ENCODE measurements at places on chromosomes 4 and X.
A peak's percentile ranks its signal among the peaks of the same experiment; 100 is the strongest.

DNA sequence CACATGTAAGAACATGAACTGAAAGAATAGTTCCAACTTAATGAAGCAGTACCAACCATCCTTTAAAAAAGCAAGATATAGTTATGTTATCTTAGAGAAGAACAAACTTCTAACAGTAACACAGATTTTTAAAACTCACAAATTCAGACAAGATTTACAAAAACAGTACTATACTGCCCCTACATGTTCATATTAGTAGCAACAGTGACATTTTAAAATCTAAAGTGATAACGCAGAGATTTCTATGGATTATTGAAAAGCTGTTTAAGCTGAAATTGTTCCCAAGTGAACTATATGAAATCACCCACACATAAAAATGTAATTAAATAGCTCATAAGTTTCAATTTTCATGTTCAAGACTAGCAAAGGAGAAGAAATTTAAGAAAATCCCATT, 166.0 kb downstream of the FBXW7 start:
- no peak for DNase-seq

DNA sequence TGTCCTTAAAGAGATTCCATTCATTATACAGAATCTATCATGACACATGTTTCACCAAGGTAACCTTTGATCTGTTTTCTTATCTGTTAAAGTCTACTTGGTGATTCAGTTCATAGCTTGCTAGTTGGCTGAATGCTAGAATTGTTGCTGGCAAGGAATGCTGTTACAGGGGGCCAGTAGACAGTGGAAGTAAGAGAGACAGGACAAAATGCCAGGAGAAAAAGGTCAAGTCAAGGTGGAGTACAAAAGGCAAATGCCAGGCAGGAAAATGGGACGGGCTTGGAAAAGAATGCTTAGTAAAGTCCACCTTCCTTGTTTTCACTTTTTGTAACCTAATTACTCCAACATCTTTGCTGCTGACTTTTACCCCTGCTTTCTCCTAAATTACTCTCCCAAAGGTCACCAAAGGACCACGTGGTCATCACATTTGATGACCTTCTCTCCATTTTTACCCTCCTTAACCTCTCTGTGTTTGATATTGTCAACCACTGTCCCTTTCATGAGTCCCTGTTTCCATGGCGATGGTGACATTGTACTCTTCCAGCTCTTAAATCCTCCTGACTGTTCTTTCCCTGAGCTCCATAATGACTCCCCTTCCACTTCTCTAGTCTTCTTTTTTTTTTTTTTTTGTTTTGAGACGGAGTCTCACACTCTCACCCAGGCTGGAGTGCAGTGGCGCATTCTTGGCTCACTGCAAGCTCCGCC, 24.5 kb upstream of the TAPT1 start:
- peak; percentile 44 for DNase-seq

DNA sequence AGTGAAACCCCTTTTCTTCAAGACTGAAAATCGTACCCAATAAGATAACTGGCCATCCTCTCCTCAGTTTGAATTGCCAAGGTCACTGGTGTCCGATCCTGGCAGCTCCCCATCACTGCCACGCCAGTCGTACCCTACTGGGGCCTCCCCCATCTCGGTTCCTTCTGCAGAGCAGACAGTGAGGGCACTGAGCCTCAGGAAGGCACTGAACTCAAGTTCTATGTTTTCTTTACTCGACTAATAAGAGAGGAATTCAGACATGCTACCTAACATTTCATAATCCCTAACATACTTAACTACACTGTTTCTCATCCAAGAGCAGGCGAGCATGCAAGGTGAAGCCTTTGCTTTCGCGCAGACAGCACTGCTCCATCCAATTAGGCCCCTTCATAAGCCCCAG, 23.4 kb downstream of the ZFYVE28 start:
- peak; percentile 20 for DNase-seq

DNA sequence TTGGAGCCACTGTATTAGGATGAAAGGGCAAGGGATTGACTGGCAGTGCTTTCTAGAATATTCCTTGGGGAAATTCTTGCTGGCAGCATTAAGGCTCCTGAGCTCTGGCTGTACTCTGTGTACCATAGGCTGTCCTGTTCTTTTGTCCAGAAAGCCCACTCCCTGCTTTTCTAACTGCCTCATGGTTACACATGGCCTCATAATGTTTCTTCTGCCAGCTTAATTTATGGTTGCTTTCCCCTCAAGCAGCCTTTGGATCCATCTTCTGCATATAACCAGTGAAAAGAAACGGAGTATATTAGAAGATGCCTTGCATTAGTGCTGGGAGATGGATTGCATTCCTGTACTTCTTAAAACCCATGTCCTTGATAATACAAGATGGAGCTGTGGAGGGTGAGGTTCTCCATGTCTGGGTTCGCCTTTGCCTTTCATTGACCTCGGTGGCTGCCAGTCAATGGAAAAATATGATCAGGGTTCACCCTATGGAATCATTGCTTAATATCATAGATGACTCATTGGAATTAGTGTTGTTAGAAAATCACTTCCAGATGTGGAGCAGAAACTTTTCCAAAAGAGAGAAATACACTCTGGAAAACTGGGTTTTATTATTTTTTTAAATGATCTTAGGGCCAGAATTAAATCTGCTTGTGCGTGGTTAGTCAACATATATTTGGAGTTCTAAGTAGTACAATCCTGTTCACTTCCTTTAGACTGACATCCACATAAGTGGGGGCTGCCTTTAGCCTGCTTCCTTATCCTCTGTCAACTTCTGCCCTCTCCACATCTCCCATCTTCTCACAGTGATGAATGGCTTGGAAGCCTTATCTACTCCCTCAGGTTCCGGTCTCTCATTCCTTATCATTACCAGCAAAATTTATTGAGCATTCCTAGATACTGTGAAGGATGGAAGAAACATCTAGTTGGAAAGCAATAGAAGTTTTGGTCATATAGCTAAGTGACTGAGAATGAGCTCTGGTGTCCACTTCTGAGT, 24.9 kb downstream of the DOCK11 start:
- peak; percentile 89 for DNase-seq

DNA sequence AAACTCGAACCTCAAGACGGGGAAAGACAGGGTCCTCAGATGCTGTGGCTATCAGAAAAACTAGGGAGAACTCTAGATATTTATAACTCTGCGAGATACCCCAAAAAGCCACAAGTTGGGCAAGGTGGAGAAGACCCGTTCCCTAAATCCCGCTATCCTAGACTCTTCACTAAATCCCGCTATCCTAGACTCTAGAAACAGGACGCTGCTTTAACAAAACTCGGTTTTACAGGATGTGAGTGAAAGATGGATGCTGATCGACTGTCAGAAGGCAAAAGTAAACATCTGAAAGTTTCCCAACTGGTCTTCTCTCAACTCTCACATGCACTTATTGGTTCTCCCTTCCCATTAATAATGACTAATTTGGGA, 270 bp downstream of the DNAAF6 start:
- no peak for DNase-seq

DNA sequence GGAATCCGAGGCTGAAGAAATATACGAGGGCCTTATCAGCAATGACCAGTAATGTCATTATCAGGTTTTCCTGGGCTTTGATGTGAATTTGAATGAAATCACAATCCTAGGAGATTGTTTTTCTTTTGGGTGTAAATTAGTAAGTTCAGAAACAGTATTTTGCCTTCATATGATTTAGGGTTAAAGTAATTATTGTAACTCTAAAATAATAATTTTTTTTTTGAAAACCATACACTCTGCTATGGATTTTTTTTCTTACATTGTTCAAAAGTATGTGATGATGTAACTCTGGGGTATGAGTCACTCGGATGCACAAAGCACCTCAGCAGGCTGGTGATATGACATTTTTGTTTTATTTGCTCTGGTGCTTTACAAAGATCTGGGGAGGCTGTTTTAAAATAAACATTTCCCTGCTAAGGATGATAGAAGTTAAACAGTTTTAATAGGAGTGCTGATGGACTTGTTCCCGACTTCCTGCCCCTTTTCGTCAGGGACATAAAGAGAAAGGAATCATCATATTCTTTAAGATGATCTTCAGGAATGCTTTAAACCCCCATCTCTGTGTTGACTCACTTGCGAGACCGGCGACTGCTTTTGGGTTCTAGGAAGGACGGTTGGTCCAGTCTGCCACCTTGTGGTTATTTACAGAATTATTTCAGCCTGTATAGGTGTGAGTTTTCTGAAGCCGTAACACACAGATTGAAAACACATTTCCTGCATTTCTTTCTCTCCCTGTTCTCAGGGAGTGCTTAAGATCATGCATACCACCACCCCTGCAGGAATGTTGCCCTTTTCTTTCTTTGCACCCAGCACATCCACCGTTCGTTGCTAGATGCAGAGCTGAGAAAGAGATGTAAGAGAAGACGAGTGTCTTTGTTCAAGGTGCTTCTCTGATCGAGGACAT, 72.5 kb downstream of the RAPGEF2 start:
- peak; percentile 91 for DNase-seq

- DNase-seq, result peak; percentile 14
Measured at GRCh38 chr4:3322059-3322550, 29.3 kb downstream of the RGS12 start.

GRCh38 chr4:184906480-184907097, 80.8 kb upstream of the ACSL1 start:
- no peak for DNase-seq

DNA sequence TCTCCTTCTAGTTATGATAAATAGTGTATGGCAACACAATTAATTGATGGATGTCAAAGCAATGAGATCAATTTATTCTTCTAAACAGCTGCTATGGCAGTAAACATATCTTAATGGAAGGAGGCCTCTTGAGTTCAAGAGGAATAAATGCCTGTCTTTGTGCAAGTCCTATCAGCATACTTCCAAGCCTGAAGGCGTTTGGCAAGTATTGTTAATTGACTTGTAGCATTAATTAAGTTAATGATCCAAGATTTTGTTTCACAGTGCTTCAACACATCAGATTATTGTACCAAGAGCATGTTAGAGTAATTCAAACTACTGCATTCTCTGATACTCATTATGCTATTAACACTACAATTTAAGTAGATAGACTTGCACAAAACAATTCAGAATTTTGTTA, 144.8 kb downstream of the FAT4 start:
- no peak for DNase-seq

GRCh38 chrX:26376037-26376708, 160.2 kb downstream of the MAGEB5 start:
- no peak for DNase-seq

DNA sequence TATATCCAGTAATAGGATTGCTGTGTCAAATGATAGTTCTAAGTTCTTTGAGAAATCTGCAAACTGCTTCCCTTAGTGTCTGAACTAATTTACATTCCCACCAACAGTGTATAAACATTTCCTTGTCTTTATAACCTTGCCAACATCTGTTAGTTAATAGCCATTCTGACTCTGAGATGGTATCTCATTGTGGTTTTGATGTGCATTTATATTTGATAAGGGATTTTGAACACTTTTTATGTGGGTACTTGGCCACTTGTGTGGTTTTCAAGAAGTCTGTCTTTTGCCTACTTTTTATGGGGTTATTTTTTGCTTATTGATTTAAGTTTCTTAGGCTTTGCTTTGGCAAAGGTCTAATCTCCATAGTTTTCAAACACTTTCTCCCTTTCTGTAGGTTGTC, 189.9 kb upstream of the CXCL13 start:
- no peak for DNase-seq

DNA sequence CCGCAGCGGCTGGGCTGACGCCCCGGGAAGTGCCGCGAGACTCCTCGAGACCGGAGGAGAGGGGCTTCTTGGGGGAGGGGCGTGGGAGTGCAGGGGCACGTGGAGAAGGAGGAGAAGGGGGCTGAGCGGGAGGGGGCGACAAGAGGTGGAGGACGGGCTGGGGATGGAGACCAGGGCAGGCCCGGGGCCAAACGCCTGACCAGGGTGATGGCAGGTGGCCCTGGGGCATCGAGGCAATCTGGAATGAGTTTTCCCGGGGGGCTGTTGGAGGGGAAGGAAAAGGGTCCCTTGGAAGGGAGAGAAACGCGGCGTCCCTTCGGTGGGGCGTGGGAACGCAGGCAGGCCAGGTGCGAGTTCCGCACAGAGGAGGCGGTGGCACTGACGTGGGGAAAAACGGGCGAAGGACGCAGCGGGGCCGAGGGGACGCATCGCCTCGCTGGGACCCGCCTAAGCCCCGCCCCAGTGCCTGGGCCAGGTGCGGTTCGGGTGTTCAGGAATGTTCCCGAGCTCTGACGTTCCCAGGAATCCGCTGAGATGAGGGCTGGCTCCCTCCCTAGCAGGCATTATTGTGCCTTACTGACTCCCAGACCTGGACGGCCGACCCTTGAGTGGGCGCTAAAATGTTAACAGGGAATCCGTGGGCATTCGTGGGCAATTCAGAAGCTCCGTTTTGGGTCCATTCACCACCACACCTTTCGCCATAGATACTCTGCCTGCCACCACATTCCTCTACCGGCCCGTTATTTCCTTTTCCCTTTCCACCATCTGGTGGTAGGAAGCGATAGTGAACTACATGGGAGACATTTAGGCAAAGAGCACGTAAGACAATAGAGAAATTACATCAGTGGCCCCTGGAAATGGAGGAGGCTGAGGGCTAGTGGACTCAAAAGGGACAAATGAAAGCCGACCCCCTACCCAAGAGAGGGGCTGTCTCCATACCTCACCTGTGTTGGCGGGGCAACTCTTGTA, 795 bp upstream of the SH3KBP1 start:
- DNase-seq, result peak; percentile 83

DNA sequence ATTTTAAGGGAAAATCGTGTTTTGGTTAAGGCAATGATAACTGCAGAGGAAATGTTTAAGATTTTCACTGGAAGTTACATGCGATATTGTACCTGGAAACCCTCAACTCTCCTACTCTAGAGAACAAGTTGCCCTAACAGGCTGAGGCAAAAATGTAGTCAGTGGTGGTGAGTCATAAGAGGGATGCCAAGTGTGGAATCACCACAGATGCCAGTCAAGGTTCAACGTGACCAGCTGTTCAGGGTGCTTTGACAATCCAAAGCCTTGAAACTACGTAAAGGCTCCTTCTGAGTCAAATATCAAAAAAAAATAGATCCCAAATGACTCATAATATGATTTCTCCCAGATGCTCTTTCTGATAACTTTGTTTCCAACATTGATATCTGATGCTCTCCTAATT, 77.9 kb upstream of the AFF2 start:
- peak; percentile 41 for DNase-seq

- no peak for DNase-seq
Measured at GRCh38 chr4:108622828-108623227, 2.5 kb downstream of the RPL34 start.

DNA sequence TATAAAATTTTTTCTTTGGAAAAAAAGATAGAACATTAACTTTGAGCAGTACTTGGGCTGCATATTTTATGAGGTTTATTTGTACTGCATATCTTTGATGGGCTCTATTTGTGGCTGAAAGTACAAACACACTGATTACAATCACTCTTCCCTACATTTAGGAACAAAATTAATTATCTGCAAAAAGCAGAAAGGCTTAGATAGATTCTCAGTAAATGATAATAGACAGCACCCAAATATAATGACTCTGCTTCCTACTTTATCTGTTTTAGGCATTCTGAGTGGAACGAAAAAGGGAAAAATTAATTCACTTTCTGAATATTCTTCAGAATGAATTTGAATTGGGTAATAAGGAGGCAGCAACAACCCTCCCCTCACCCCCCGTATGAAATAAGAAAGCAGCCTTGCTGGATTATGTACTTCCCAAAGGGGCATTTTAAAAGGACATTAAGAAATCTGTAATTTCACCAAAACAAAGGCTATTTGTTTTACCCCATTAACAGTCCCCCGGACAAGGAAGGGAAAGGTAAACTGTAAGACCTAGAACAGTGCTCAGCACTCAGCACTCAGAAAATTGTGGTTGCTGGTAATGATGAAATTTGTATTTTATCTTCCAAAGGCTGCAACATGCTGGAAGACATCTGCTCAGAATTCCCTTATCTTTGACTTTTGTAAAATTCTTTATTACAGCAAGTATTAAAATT, 242.6 kb downstream of the GPC3 start:
- DNase-seq, result no peak

- DNase-seq, result peak; percentile 54
Measured at GRCh38 chrX:47030339-47030738, 47.9 kb upstream of the RGN start.
